ENCODE measurements at places on chromosomes 3 and 15.

DNA sequence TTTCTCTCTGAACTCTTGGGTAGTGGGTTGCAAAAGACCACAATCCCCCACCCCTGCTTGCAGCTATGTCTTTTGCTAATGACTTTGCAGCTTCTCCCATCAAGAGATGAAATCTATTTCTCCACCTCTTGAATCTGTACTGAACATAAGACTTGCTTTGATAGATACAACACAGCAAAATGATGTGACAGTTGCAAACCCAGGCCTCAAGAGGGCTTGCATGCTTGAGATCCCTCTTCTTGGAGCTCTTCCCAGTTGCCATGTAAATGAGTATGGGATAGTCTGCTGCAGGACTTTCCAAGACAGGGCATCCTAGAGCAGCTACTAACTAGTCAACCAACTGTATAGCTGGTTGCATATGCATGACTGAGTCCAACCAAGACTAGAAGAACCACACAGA, 783.6 kb downstream of the PDCD6IP start:
- no peak for DNase-seq

DNA sequence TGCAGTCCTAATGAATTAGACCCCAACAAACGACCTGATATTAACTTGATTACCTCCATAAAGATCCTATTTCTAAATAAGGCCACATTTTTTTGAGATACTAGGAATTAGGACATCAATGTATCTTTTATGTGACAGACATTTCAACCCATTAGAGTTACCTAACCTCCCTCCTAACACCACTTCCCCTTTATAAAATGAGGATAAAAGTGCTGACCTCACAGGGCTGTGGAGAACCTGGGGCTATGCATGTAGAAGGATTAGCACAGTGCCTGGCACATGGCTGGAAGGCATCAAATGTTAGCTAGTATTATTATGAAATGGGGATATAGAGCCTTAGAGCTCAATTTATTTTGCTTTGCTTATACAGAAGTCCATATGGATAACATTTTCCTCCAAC, 53.5 kb upstream of the LRRN1 start:
- no peak for DNase-seq

- DNase-seq: no peak
These were observed 127.4 kb upstream of the ADAMTS9 start for GRCh38 chr3:64815195-64815631.

- no peak for DNase-seq
These were observed 77.1 kb downstream of the DUT start for GRCh38 chr15:48408327-48408726.

DNA sequence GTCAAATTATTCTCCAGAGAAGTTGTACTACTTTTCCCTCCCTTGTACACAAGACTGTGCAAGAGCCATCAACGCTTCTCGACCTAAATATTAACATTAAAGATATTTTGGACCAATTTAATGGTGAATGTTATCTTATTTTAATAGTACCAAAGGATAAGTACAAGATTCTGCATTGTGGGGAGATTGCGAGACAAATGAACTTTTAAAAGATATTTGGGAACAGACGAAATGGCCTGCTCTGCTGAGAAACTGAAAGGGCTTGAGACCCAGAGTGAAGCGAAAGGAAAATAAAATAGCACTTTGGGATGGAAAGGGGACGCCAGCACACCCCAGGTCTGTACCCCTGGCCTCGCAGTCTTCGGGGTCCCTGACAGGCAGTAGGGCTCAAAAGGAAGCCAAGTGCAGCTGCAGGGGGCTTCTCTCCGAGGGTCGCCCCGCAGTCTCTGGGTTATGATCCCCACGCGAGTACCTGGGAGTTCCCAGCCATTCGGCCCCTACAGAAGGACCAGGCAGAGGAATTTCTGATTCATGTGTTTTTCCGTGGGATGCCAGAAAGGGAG, 97.6 kb upstream of the VGLL3 start:
- DNase-seq: no peak

DNA sequence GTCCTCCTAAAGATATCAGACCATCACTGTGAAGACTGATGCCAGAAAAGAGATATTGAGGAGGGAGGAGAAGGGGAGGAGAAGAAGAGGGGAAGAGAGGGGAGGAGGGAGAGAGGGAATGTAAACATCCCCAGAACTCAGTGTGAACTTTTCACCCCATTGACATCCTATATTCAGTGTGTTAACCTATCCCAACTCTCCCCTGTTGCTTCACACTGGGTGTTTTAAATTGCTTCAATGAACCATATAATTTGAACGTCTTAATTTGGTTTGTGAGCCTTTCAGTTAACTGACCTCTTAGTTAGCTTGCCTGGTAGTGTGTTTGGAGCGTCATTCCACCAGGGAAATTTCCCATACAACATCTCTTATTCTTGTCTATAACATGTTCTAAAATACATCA, 29.8 kb upstream of the PTPRG start:
- no peak for DNase-seq

DNA sequence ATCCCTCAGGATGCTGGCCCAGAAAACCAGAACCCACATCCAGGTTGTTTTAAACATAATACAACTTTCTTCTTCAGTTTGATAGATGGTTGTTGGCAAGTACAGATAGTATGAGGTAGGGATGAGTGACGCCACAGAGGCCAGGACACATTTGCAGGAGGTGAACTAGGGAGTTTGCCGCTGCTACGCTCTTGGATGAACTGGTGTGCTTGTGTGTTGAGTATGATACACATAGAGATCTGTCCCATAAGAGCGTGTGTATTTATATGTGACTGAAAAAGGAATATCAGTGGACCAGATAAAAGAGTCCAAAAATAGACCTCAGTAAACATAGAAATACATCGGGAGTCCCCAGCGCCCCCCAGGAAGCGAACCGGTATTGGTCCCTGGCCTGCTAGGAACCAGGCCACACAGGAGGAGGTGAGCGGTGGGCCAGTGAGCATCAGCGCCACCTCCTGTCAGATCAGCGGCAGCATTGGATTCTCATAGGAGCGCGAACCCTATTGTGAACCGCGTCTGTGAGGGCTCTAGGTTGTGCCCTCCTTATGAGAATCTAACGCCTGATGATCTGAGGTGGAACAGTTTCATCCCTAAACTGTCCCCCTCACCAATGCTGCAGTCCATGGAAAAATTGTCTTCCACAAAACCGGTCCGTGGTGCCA, 98.1 kb downstream of the LRRK1 start:
- no peak for DNase-seq
